Activated CD4-positive, alpha-beta T cell treated with anti-CD3 and anti-CD28 coated beads for 36 hours (primary cell): ENCODE measurements at places on chromosomes 5 and 9. TPM values are rescaled to one million over a fixed set of nuclear protein-coding genes. Genes with fewer than 3 reads are reported as not detected.

DNA sequence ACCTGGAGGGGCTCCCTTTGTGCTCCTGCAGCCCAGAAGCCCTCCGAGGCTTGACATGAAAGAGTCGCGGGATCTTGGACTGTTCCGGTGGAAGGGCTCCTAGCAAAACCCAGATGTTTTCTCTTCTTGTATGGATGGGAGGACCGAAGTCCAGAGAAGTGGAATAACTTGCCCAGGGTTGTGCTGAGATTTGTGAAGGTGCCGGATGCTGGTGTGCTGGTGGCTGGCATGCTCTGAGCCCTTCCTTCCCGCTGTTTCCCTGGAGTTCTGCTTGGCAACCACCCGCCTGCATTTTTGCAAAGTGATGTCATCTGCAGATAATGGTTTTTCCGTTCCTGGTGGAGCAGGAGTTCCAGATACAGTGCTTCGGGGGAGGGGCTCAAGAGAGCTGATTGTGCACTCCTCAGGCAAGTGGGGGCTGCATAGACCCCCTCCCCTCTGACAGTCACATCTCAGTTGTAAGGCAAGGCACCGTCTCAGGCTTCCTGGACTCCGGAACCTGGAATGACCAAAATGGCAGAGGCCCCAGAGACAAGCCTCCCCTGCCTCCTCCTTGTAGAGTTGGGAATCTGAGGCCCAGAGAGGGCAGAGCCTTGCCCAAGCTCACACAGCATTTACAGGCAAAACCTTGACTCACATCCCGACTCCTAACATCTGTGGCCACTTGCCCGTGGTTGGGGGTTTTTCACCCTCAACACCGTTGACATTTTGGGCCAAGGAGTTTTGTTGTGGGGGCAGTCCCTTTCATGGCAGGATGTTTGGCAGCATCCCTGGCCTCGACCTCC, 157.0 kb downstream of the RGS3 start:
- peaks cover 73% of the 10 kb centered on the region for H3K4me1 ChIP-seq
- H3K27me3 ChIP-seq, result no peaks in the 10 kb centered on the region
- no peaks in the 10 kb centered on the region for H3K36me3 ChIP-seq
- peak overlapping the region; percentile 43 for H3K4me3 ChIP-seq
- H3K27ac ChIP-seq, result peak overlapping the region; percentile 98

The CYSRT1 gene
- total RNA-seq, result 0.42 TPM

- no peak overlapping the region for H3K4me3 ChIP-seq
- H3K27me3 ChIP-seq, result no peaks in the 10 kb centered on the region
- no peaks in the 10 kb centered on the region for H3K36me3 ChIP-seq
- no peak overlapping the region for H3K27ac ChIP-seq
- no peak for DNase-seq
These were observed 72.2 kb downstream of the ADAMTS2 start for GRCh38 chr5:179273073-179273435.

DNA sequence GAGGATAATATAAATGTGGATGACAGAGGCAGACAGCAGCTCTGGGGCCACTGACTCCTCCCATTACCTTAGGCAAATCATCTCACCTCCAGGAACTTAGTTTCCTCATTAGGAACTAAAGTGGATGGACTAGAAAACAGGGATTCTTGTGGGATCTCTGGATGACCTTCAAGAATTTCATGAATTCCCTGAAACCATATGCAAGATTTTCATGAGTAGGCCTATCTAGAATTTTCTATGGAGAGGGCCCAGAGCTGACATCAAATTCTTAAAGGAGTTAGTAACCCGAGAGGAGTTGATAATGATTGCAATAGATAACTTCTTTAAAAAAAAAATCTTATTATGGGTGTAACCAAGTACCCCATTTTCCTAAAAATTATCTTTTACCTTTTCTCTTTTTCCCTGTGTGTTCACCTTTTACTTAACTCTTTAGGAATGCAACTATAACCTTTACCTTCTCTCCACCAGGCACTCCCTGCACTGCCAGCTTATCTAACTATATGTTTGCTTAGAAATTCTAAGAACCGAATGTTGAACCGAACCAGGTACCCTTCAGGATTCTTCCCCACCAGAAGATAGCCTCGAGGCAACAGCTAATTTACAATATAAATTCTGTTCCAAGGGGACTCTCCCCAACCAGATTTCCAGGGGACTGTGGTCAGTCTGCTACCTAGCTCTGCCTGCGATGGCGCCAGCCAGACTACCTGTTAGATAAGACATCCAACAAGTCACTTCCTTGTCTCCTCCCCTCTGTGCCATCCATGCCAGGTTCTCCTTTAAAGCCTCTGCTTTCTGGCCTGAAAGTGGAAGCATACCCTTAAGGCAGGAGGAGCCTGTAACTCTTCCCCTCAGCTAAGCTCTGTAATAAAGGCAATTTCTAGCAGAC, 86.0 kb downstream of the GCNT4 start:
- H3K4me1 ChIP-seq, result no peaks in the 10 kb centered on the region
- no peak overlapping the region for H3K4me3 ChIP-seq
- H3K36me3 ChIP-seq, result no peaks in the 10 kb centered on the region
- peaks cover 8% of the 10 kb centered on the region for H3K27me3 ChIP-seq
- no peak for DNase-seq

The HSPA5 gene
- 179 TPM for total RNA-seq

GRCh38 chr5:142803428-142804125, 33.4 kb downstream of the ARHGAP26 start:
- peaks cover 1% of the 10 kb centered on the region for H3K36me3 ChIP-seq
- peaks cover 42% of the 10 kb centered on the region for H3K4me1 ChIP-seq
- H3K27me3 ChIP-seq, result no peaks in the 10 kb centered on the region
- no peak overlapping the region for H3K27ac ChIP-seq
- no peak for DNase-seq

DNA sequence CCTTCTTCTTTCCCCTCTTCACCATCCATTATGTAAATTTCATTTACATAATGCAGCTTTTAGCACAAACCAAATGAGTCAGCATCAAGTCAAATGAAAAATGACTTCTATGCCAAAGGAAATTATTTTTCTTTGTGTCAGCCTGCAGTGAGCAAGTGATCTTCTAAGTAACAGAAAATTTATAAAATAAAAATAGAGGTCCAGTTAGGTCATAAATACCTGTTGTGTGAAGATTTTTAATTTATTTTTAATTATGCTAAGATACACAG, 16.7 kb upstream of the THG1L start:
- H3K36me3 ChIP-seq, result peaks cover 3% of the 10 kb centered on the region
- H3K27me3 ChIP-seq, result no peaks in the 10 kb centered on the region
- DNase-seq, result no peak
- no peak overlapping the region for H3K27ac ChIP-seq

DNA sequence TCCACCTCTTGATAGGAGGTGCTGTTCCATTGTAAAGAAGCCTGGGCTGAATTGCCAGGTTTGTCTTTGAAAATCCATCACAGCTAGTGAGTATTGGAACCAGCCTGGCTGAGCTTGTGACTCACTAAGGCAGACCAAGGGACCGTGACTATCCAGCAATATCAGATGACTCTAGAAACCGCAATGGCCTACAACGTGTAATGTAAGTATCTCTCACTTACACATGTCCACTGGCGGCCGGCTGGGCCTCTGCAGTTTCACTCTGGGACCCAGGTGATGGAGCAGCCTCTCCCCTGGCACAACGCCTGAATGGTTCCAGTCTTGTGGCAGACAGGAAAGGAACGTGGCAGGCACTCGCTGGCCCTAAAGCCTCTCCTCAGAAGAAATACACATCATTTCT, 3.1 kb upstream of the HRH2 start:
- peaks cover 83% of the 10 kb centered on the region for H3K4me1 ChIP-seq
- H3K36me3 ChIP-seq, result peaks cover 15% of the 10 kb centered on the region
- DNase-seq, result peak; percentile 32
- peak overlapping the region; percentile 89 for H3K27ac ChIP-seq
- H3K4me3 ChIP-seq, result no peak overlapping the region
